Astrocyte of the hippocampus (primary cell): ENCODE measurements at places on chromosomes 1 and 21.
A peak's percentile ranks its signal among the peaks of the same experiment; 100 is the strongest.

GRCh38 chr1:38283696-38284470 is 237.3 kb upstream of the POU3F1 start:
- DNase-seq = no peak

GRCh38 chr1:154969860-154970452 is 591 bp downstream of the SHC1 start:
- DNase-seq = peak; percentile 22

GRCh38 chr1:234980645-234981396 is 147.8 kb downstream of the TOMM20 start:
- DNase-seq = peak; percentile 90

- no peak for DNase-seq
Observed at GRCh38 chr1:184588701-184589100, 166.0 kb downstream of the EDEM3 start.

DNA sequence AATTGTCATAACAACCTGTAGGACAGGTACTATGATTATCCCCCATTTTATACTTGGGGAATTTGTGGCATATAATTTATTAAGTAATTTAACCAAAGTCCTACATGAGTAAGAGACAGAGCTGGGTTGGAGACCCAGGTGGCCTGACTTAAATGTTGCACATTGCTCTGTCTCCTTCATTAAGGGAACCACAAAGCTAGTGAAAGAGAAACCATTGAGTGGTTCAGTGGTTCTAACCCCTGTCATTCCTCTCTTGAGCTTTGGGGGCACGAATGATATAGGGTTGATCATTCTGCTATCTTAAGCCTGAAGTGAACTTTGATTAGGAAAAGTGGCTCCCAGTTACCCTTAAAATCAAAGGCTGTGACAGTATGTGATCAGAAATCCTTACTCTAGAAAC is 5.3 kb upstream of the MAP3K7CL start:
- no peak for DNase-seq

GRCh38 chr1:29852248-29852647 is 615.9 kb downstream of the PTPRU start:
- DNase-seq = no peak

DNA sequence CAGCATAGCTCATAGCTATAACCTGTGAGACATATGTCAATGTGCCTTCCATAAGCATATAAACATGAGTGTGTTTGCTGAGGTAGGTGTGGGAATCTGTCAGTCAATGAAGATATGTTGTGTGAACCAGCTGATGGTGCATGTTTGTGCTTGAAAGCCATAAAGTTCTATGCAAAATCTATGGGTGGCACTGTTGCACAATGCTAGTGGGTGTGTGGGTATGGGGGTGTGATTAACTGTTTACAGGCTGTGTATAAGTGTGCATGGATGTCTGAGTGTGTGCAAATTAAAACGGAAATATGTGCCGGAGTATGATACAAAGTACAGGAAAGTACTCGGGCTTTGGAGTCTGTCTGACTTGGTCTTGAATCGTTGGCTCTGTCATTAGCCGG is 1.0 kb upstream of the ATP2B4 start:
- DNase-seq = peak; percentile 48

- DNase-seq = no peak
Observed at GRCh38 chr1:89089962-89090361, 25.0 kb upstream of the GBP1 start.

DNA sequence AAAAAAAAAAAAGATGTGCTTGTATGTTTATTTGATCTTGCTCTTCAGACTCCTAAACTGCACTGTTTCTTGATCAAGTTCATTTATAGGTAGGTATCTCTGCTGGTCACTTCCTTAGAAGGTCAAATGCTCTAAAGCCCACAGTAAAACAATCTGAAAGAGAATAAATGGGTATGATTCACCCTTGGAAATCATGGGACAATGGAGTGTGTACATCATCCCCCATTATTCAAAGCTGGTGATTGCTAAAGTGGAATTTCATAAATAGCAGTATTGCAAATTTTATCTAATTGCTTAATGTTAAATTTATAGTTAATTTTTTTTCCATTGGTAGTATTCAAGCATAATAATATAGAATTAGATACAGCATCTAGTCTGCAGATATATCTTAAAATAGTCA is 53.4 kb downstream of the MIER1 start:
- no peak for DNase-seq

GRCh38 chr1:39001516-39002421 is 10.7 kb downstream of the AKIRIN1 start:
- no peak for DNase-seq

DNA sequence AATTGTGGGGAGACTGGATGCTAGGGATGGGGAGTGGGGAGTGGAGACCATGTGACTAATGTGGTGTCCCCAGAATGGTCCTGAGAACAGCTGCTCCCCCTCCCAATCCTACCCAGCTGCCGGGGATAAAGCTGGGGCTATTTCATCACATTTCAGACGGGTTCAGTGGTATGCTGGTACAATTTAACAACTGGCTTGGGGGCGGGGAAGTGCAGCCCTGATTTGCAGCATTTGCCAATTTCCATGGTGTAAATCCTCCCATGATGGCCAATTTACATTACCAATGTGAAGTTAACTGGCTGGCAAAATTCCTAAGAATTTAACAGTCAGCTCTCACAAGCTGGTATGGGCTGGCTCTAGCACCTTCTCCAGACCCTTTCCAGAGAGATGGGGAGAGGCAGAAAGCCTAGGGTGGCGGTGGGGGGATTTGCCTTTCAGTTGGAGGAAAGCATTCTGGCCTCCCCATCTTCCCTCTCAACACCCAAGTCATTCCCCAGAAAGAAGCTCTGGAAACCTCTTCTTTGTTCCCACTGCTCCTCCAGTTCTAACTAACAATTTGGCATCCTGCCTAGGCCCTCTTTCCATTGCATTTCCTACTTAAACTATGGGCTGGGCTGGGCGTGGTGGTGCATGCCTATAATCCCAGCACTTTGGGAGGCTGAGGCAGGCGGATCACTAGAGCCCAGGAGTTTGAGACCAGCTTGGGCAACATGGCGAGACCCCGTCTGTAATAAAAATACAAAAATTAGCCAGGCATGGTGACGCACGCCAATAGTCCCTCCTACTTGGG is 11.3 kb upstream of the ADGRB2 start:
- no peak for DNase-seq

DNA sequence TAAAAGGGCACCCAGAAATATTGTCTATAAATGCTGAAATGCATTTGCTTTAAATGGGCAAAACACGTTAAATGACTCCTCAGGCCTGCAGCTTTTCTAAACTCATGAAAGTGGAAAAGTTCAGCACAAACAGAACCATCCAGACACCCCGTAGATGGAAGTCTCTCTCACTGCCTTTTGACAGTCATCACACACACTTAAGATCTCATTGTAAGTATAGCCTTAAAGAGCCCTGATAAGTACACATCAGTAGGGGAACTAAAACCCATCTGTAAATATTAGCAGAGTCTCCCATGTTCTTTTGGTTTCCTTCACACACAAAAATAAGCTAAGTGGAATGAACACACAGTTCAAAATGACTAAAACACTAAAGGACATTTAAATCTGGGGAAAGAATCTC is 166.7 kb downstream of the LTN1 start:
- no peak for DNase-seq

DNA sequence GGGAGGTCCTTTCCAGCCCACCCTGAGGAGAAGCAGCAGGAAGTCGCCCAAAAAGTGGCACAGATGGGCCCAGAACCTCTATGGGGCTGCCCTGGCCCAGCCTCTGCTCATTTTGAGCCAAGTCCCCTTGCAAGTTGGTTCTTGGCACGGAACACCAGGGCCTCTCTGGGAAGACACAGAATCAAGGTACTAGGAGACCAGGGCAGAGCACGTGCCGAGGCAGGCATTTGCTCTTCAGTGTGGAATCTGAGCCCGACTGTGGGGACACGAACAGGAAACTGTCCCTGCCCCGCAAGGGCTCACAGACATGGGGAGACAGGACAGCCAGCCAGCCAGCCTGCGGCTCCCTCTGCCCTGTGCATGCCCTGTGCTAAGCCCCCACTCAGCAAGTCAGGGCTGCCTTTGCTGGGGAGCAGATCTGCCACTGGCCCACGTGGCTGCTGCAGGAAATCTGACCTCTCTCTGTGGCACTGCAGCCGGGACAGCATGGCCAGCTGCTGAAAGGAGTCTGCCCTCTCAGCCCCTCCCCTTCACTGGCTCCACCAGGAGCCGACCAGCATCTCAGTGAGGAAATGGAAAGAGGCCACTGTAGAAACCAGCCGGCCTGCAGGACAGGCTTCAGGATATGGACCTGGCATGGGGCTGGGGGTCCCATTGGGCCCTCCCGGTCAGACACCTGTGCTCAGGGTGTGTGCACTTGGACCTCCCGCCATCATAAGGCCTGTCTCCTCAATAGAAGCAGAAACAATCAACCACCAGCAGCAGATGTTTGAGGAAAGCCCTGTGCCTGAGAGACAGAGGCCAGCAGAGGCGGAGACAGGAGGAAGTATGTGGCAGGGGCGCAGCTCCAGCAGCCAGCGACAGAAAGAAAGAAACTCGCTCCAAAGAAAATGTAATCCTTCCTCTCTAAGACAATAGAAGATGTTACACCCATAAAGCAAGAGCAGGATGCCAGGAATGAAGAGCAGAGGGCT is 3.7 kb downstream of the ARHGEF16 start:
- no peak for DNase-seq

- peak; percentile 52 for DNase-seq
Observed at GRCh38 chr1:208137193-208137592, 107.0 kb downstream of the PLXNA2 start.

GRCh38 chr1:38308780-38309179 is 262.2 kb upstream of the POU3F1 start:
- DNase-seq = peak; percentile 66

GRCh38 chr1:57770772-57771171 is 346.9 kb upstream of the DAB1 start:
- no peak for DNase-seq

GRCh38 chr21:37618081-37618480 is 251.5 kb downstream of the DYRK1A start:
- DNase-seq = no peak

DNA sequence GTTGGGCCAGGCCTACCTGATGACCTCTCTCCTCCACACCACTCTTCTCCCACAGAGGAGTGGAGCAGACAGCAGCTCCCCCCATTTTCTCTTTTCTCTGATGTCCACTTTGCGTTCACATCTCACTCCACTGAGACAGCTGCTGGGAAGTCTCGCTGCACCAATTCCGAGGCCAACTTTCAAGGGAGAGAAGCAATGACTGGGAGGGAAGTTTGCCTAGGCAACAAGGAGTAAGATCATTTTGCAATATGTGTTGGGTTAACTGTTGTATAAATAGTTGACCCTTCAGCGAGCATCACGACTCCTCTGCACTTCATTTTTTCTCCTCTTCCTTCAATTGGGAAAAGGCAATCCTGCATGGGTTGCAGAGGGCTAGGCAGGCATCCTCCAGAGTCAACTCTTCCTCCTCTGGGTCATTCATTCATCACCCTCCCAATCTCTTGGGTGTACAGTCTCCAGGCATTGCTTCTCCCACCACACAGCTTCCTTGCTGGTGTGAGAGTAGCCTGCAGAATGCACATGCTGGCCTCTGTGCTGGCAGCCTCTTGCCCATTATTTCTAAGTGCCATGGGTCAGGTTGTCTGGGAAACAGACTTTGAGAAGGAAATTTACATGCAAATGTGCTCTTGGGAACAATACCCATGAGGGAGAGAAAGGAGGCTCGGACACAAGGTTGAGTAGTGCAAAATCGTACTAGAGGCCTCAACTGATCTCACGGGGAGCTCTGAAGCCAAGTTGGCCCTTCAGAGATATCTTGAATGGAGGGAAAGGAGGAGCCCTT is 75.8 kb upstream of the BCAR3 start:
- DNase-seq = no peak

DNA sequence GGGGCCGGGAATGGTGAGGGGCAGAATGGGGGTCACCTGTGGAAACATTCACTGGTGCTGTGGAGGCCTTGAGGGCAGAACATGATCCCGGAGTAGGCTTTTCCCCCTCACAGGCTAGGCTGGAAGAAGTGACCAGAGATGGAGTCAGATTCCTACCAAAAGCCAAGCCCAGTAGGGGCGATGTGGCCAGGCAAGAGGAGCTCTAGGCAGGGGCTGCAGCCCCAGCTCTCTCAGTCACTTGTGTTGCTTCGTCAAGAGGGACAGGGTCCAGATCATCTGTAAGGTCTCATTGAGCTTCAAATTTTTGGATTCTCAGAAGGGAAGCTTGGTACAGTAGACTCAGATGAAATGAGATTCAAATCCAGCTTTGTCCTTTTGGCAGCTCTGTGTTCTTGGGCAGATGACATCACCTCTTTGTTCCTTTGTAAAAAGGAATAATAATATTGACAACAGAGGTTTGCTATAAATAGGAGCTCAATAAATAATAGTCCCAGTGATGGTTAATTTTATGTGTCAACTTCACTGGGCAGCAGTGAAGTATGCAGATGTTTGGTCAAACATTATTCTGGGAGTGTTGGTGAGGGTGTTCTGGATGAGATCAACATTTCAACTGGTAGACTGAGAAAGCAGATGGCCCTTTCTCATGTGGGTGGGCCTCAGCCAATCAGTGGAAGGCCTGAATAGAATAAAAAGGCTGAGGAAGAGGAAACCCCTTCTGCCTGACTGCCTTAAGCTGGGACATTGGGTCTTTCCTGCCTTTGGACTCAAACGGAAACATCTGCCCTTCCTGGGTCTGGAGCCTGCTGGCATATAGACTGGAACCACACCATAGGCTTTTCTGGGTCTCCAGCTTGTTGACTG is 324.7 kb upstream of the USP24 start:
- no peak for DNase-seq
